ENCODE measurements at places on chromosomes 1 and 21.

GRCh38 chr1:225498549-225499136 is 70.8 kb upstream of the LBR start:
- no peak for DNase-seq

GRCh38 chr1:72649991-72650390 is 367.7 kb upstream of the NEGR1 start:
- no peak for DNase-seq

DNA sequence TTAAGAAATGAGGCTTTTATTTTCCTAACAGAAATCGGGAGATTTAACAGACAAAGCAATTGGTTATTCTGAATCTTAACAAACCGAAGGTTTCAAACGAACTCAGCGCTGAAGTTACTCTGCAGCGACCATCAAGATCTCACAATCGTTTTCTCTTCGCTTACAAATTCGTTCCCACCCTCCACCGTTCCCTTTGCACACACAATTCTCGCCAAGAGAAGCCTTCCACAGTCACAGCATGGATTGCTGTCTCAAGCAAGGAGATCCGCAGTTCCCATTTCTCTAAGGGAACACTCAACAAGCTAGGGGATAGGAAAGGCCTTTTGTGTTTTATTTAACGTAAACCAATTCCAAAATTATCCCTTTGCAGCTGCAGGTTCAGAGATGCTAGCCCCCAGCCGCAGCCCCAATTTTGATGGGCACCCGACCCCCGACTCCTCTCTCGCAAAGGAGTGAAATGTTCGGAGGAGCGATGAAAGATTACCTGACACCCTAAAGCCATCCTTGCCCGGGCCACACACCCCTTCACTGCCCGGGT is 755 bp downstream of the FBXO42 start:
- no peak for DNase-seq

DNA sequence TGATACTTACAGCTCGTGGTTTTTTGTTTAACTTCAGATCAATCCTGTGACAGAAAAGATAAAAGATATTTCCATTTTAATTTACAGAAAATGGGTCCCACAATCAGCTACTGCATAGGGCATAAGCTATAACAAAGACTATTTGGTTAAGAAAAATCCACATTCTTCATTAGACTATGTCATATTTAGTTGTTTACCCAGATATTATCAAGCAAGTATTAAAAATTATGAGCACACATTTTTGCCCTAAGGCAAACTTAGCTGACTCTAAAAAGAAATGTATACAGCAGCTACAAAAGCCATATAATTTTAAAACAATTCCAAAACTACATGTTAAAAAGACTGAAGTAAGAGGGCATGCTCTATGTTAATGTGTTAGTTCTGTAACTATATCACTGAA is 18.7 kb downstream of the MEAF6 start:
- DNase-seq = no peak

GRCh38 chr1:159067699-159068621 is 8.6 kb downstream of the AIM2 start:
- no peak for DNase-seq

Data from activated CD4-positive, alpha-beta memory T cell treated with anti-CD3 and anti-CD28 coated beads, Interleukin-2, amount 10 ng/mL, durations not matched to agents 7 days and 5 days (primary cell).